GM12878 (cell line): ENCODE measurements at places on chromosomes 2 and 18. TPM values are rescaled to one million over a fixed set of nuclear protein-coding genes. Genes with fewer than 3 reads are reported as not detected.

GRCh38 chr2:33104052-33104623, 157.4 kb downstream of the LTBP1 start:
- DNase-seq = no peak

- DNase-seq = no peak
Observed at GRCh38 chr2:9650119-9650821, 19.5 kb upstream of the YWHAQ start.

DNA sequence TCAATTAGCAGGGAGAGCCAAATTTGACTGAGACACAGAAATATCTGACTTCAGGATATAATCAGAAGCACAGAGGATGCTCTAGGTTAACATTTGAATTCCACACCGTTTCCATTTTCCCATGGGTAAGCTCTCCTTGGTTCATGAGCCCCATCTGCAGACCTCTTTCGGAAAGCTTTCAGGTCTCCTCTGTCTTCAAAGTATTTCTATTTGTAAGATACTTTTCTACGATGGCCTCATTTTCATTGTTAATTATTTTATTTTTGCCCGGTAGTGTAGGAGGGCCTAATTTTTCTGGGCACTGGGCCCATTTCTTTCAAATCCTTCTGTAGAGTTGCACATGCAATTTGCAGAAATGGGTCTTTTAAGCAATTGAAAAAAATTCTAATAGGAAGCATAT, 53.8 kb downstream of the LRPPRC start:
- DNase-seq = no peak

GRCh38 chr2:119051263-119051662, 107.3 kb downstream of the C1QL2 start:
- DNase-seq = no peak

- DNase-seq = no peak
Observed at GRCh38 chr2:1254662-1255343, 158.5 kb upstream of the TPO start.

- DNase-seq = peak; percentile 13
Observed at GRCh38 chr18:12271376-12272235, 17.4 kb downstream of the CIDEA start.

The CNTNAP5 gene
- not detected in 2 replicates for total RNA-seq
